ENCODE measurements at places on chromosomes 11 and 22.

DNA sequence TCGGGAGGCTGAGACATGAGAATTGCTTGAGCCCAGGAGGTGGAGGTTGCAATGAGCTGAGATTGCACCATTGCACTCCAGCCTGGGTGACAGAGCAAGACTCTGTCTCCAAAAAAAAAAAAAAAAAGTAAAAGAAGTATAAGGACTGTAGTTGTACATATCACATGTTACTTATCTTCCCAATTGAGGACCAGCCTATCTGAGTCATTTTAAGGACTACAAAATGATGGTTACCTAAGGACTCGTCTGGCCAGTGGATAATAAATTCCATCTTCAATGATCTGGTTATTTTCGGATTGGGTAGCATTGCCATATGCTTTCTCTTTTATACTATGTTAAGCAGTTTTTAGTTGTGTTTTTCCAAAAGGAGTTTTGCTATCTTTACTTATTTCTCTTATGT is 55.3 kb downstream of the PPFIA1 start:
- no peak for DNase-seq

DNA sequence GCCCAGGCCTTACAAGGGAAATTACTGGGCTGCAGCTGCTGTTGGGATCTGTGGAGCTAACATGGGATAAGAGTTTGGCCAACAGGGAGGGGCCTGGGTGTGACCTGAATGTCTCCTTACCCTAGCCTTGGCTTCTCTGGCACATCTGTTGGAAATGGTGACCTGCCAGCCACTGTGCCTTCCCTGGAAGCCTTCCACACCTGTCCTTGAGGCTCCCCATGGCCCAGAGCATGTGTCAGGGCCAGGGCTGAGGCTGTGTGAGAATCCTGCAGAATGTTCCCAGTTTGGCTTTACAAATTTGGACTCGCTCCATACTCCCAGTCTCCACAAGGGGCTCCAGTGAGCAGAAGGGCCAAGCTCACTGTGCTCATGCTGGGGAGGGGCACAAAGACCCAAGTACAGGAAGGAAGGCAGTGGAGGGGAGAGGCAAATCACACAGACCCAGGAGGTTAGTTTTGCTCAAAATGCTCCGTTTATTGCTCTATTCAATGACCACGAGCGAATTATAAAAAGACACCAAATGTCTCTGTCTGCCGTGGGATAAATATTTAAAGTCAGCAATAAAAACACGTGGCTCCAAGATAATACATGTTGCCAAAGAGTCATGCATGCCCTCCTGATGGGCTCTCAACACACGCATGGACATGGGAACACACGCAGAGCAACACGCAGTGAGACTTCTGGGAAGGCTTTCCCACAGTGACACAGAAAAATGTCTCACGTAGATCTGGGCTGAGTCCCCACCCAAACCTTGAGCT is 1.7 kb upstream of the IGSF22 start:
- peak; percentile 34 for DNase-seq

GRCh38 chr11:44366741-44367140 is 56.8 kb upstream of the ALX4 start:
- no peak for DNase-seq

GRCh38 chr22:39496131-39496838 is 5.8 kb upstream of the MIEF1 start:
- no peak for DNase-seq

GRCh38 chr11:3021125-3021524 is 29.0 kb upstream of the NAP1L4 start:
- no peak for DNase-seq

DNA sequence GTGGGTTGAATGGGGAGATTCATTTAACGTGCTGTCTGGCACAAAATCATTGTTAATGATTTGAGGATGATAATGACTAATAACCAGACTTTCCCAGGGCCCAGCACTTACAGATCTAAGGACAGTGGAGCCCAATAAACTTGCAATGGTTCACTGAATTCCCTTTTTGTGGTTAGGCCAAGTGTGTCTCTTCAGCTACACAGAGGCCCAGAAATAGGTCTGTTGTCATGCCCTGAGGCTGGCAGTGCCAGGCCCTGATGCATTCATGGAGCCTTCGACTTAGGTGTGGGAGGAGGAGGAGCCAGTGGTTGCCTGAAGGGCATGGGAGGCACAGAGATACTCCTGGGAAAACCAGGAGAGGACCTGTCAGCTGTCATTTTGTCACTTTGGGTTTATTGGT is 56.1 kb downstream of the KIAA1671 start:
- DNase-seq: no peak

- DNase-seq: no peak
Observed at GRCh38 chr11:67289226-67289650, at the start of gene ANKRD13D. ANKRD13D (plus strand) TSS chr11:67289303; CDS start chr11:67289461, 158 bp downstream.

DNA sequence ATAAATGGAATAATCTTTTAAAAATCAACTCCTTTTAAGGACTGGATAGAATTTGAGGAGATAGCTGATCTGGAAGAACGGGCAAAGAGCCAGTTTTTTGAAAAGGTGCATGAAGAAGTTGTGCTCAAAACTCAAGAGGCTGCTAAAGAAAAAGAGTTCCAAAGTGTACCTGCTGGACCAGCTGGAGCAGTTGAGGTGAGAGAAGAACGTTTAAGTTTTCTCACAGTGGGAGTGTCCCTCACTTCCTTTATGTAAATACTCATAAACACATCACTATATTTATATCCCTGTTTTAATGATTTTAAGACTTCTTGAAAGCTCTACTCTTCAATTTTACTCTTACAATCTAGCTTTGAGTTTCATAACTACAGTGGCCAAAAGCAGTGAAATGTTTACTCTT is 11.7 kb upstream of the ANKRD42 start:
- no peak for DNase-seq

DNA sequence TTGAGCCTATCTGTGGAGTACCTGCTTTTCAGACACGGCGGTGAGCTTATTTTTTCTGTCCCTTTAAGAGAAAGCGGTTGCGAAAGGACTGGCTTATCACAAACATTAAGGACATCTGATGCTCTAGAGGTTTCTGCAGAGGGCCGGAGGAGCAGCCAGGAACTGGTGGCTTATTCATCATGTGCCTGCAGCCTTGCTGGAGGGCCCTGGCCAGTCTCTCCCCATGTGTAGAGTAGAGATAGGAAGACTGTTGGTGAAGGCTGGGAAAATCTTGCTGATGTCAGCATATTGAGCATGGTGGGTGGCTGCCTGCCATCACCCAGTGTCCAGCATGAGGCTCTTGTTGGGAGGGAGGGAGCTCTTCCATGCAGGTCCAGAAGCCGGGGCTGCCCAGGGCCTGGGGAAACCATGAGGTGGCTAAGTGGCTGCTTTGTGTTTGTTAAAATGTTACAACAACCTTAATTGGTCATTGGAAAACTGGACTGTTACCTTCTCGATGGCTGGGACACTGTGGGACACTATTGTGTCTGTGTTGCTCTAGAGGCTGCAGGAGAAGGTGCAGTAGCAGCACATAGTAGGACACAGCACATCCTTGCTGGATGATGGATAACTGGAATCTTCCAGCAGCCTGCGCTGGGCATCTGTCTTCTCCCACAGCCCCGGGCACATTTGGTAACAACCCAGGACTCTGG is 54.3 kb downstream of the TSPAN18 start:
- DNase-seq: no peak

DNA sequence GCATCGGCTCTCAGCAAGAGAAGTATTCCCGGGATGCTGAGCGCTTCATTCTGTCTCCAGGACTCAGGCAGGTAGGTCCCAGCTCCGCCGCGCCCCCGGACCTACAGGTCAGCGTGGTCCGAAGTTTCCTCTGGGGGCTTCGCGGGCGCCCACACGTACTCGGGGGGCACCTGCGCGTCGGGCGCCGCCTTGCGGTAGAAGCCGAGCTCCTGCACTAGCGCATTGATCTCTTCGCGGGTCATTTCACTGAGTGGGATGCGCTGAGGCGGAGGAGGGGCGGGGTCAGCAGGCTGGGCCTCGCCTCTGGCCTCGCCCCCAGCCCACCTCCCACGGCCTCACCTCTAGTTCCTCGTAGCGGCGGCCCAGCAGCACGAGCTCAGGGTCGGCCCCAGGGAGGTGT is 2.5 kb downstream of the SELENOM start:
- no peak for DNase-seq

DNA sequence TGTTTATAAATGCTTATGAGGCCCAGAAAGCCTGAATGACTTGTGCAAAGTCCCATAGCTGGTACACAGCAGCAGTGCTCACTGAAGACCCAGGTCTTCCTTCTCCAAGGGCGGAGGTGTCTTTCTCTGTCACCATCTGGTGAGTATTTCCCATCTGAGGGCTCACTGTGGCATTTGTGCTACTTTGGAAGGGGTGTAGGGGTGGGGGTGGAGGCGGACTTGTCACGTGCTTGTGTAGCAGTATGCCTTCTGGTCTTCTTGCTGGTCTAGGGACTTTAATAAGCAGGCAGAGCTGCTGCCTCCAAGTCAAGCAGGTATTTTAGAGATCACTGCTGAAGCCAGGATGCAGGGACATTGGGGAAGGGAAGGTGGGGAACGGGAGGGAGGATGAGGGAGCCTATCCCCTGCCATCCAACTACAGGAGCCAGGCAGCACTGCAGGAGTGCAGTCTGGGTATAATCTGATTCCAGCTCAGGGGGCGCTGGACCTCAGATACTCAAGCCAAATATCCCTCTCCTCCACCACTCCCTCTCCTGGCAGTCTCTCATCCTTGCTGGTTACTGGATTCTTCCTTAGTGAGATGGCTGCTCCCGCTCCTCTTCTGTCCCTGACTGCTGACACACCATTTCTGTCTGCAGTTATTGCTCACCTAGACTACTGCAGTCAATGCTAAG is 3.4 kb downstream of the ABCC8 start:
- DNase-seq: no peak

DNA sequence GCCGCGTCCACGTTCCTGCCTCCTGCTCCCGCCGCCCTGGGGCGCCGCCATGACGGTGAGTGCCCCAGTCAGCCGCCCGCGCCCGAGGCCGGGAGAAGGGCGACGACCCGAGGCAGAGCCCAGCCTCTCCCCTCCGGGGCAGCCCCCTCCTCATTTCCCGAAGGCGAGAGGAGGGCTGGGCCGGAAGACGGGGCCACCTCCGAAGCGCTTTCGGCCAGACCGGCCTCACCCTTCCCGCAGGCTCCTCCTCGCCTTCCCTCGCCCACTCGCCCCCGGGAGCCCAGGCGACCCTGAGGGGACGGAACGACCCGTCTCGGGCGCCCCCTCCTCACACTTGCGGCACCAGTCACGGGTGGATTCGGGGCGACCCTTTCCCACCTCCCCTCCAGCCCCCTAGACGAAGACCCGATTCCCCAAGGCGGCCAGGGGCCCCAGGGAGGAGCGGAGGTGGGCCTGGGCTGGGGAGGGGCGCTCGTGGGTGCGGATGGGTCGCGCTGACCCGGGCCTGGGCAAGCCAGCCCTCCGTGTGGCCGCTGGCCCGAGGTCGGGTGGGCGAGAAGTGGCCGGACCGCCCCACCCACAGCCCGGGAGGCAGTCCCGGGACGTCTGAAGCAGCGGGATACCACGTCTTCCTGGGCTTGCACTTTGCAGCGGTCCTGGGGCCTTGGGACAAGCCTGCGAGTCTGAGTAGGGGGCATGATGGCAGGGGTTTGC is 49.7 kb downstream of the TRIOBP start:
- DNase-seq: peak; percentile 12

- no peak for DNase-seq
Observed at GRCh38 chr11:65452806-65453490, 30.4 kb downstream of the NEAT1 start.

- DNase-seq: no peak
Observed at GRCh38 chr11:19241260-19242178, 774 bp upstream of the E2F8 start.

GRCh38 chr22:26568207-26568706 is 21.7 kb downstream of the TPST2 start:
- no peak for DNase-seq

DNA sequence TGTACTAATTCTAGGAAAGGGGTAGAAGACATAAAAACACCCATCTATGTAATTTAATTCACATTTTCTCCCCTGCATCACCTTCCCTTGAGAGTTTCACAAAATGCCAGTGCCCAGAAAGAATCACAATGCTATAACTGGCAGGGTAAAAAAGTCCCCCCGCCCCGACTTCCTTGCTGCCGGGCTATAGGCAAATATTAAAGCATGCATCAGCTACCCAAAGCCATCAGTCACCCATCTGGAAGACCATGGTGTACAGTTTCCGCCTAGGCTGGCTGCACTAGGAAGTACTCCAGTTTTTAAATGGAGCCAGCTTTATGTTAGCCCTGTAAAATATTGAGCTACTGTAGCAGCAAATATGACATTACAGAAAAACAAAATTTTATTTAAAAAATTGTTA is 67.8 kb downstream of the ST14 start:
- DNase-seq: no peak

- DNase-seq: no peak
Observed at GRCh38 chr11:2663915-2664314, 35.9 kb downstream of the KCNQ1OT1 start.

Measured in stimulated activated CD4-positive, alpha-beta T cell treated with anti-CD3 and anti-CD28 coated beads, Interleukin-1b, Interleukin-23, amount 100 ng/mL, for 4 hours (primary cell).